Stomach (tissue), 19 donors: ENCODE measurements at places on chromosomes 7 and 10.

- H3K36me3 ChIP-seq: no peaks in the 10 kb centered on the region
- DNase-seq: no peak
- no peaks in the 10 kb centered on the region for H3K4me1 ChIP-seq
- H3K4me3 ChIP-seq: peak overlapping the region; percentile 89
These were observed 2.1 kb downstream of the GLCCI1 start for GRCh38 chr7:7970531-7971307.

- H3K27ac ChIP-seq: no peak overlapping the region
- H3K27me3 ChIP-seq: no peaks in the 10 kb centered on the region
- no peak for DNase-seq
- peaks cover 8% of the 10 kb centered on the region for H3K4me1 ChIP-seq
- no peak overlapping the region for H3K4me3 ChIP-seq
These were observed 194.4 kb downstream of the CCSER2 start for GRCh38 chr10:84522612-84523462.

- H3K27me3 ChIP-seq: no peaks in the 10 kb centered on the region
- DNase-seq: no peak
- no peaks in the 10 kb centered on the region for H3K4me1 ChIP-seq
These were observed 358.8 kb downstream of the LRRTM3 start for GRCh38 chr10:67284589-67284988.

- H3K36me3 ChIP-seq: no peaks in the 10 kb centered on the region
- H3K27me3 ChIP-seq: no peaks in the 10 kb centered on the region
- H3K4me3 ChIP-seq: no peak overlapping the region
- DNase-seq: no peak
- H3K4me1 ChIP-seq: no peaks in the 10 kb centered on the region
- no peak overlapping the region for H3K27ac ChIP-seq
These were observed 209.3 kb upstream of the TBX20 start for GRCh38 chr7:35463176-35463700.

DNA sequence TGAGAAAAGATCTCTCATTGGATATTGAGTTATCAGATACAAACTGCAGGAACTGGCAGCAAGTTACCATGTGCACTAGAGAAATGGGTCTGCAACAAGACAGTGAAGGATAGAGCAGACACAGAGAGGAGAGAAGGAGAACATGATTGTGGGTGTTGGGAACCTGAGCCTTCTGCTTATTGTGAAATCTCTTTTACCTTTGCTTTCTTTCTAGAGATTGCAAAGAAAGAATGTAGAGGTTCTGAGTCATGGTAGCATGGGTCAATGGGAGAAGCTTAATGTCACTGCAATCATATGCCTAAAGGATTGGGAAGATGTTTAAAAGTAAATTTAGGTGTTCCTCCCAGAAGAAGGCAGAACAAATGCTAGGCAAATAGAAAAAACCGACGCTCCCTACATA is 821.4 kb downstream of the CCSER2 start:
- no peak for DNase-seq
- H3K4me3 ChIP-seq: no peak overlapping the region
- no peaks in the 10 kb centered on the region for H3K4me1 ChIP-seq
- H3K36me3 ChIP-seq: no peaks in the 10 kb centered on the region

DNA sequence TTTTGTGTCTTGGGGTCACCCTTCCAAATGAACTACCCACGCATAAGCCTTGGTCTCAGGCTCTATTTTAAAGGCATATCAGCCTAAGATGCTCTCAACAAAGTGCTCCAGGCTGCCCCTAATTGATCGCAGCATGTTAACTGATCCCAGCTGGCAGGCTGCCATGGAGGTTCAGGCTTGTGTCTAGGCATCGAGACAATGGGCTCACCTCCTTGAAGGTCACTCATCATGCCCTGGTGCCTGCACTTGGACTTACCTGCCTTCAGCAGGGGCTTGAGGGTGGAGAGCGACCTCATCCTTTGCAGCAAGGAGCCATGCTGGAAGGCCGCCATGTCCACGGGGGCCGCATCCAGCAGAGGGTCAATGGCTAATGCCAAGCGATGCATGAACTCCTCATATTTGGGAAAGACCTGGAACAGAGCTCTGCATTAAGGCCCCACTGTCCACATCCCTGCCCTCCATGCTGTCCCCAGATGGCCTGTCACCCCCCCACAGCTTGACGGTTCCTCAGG is 17.8 kb downstream of the PYROXD2 start:
- DNase-seq: no peak
- H3K36me3 ChIP-seq: peaks cover 31% of the 10 kb centered on the region
- H3K4me1 ChIP-seq: no peaks in the 10 kb centered on the region
- H3K27me3 ChIP-seq: no peaks in the 10 kb centered on the region

DNA sequence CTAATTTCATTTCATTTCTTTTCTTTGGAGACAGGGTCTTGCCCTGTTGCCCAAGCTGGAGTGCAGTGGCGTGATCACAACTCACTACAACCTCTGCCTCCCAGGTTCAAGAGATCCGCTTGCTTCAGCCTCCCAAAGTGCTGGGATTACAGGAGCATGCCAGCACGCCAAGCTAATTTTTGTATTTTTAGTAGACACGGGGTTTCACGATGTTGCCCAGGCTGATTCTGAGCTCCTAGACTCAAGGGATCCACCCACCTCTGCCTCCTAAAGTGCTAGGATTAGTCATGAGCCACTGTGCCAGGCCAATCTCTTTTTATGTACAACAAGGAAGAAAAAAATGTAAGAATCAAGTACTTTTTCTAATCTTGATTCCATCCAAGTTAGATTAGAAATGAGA is 10.7 kb upstream of the KMT2E start:
- H3K36me3 ChIP-seq: no peaks in the 10 kb centered on the region
- H3K27me3 ChIP-seq: no peaks in the 10 kb centered on the region
- DNase-seq: peak; percentile 60
- H3K4me1 ChIP-seq: no peaks in the 10 kb centered on the region
- H3K4me3 ChIP-seq: peak overlapping the region; percentile 9

GRCh38 chr7:12709726-12710502 is 22.5 kb downstream of the ARL4A start:
- peak overlapping the region; percentile 6 for H3K27ac ChIP-seq
- H3K27me3 ChIP-seq: no peaks in the 10 kb centered on the region
- H3K4me1 ChIP-seq: peaks cover 4% of the 10 kb centered on the region
- no peak overlapping the region for H3K4me3 ChIP-seq
- H3K36me3 ChIP-seq: no peaks in the 10 kb centered on the region
- DNase-seq: no peak

- H3K4me1 ChIP-seq: no peaks in the 10 kb centered on the region
- no peak for DNase-seq
- H3K36me3 ChIP-seq: no peaks in the 10 kb centered on the region
- no peak overlapping the region for H3K4me3 ChIP-seq
These were observed 10.9 kb downstream of the OR9A2 start for GRCh38 chr7:143015926-143016490.

GRCh38 chr10:68595513-68595912 is 35.4 kb downstream of the TET1 start:
- DNase-seq: no peak
- no peak overlapping the region for H3K4me3 ChIP-seq
- H3K27ac ChIP-seq: no peak overlapping the region
- H3K4me1 ChIP-seq: peaks cover 10% of the 10 kb centered on the region
- no peaks in the 10 kb centered on the region for H3K27me3 ChIP-seq
- no peaks in the 10 kb centered on the region for H3K36me3 ChIP-seq

DNA sequence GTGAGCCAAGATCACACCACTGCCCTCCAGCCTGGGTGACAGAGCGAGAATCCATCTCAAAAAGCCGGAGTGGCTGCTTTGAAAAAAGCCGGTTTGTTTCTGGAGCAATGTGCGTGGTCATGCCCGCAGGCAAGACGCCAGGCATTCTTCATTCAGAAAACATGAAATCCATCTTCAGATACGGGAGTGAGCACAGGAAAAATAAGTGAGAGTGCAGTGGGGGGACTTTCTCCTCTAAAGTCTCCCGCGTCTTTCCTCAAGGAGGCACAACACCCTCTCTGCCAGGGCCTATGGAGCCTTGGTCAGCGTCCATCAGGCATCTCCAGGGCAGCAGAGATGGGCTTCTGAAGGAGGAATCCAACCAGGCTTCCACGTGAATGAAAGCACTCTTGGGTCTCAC is 62.3 kb upstream of the DGKI start:
- H3K4me1 ChIP-seq: no peaks in the 10 kb centered on the region
- no peak for DNase-seq
- no peaks in the 10 kb centered on the region for H3K27me3 ChIP-seq

GRCh38 chr10:9860045-9860444 is 1157.6 kb upstream of the CELF2 start:
- no peaks in the 10 kb centered on the region for H3K27me3 ChIP-seq
- no peak overlapping the region for H3K4me3 ChIP-seq
- H3K27ac ChIP-seq: no peak overlapping the region
- no peaks in the 10 kb centered on the region for H3K4me1 ChIP-seq

- no peaks in the 10 kb centered on the region for H3K4me1 ChIP-seq
- DNase-seq: no peak
- no peak overlapping the region for H3K27ac ChIP-seq
These were observed 41.1 kb upstream of the NFKB2 start for GRCh38 chr10:102354451-102354850.

DNA sequence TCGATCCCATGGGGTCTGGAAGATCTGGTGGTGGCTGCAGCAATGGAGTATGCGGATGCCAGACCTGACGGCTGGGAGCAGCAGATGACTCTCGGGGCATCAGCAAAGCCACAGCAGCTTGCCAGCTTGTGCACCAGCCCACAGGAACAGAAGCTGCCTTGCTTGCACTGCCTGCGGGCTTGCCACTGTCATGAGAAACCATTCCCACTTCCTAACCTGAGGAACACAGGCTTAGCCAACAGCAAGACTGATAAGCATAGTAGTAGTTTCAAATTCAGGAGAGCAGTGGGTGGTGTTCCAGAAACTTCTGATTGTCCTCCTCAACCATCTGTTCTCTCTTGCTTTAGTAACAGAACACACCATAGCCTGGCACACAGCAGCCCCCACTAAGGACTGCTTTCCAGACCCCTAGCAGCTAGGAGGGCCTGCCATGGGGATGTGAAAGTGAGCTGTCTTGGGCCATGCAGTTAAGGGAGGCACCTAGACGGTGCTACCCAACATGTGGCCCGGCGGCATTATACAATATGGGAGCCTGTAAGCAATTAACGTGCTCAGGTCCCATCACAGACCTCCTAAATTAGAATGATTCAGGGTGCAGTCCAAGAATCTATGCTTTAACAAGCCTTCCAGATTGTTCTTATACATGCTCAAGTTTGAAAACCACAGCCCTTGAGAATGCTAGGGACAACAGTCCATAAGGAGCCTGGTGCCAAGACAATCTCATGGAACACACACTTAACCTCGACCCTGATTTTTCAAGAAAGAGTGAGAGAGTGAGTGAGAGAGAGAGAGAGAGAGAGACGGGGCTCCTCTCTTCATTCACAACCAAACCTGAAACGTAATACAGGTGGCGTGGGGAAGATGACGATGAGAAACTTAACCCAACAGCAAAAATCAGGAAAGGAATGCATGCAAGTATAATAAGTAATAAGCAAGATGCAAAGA is 7.1 kb downstream of the ANXA11 start:
- H3K27ac ChIP-seq: peak overlapping the region; percentile 99
- no peaks in the 10 kb centered on the region for H3K36me3 ChIP-seq
- no peak for DNase-seq
- no peak overlapping the region for H3K4me3 ChIP-seq
- H3K4me1 ChIP-seq: peaks cover 94% of the 10 kb centered on the region
- H3K27me3 ChIP-seq: no peaks in the 10 kb centered on the region

GRCh38 chr10:55491712-55492111 is 690.7 kb upstream of the PCDH15 start:
- H3K27me3 ChIP-seq: no peaks in the 10 kb centered on the region
- H3K4me1 ChIP-seq: no peaks in the 10 kb centered on the region
- no peak overlapping the region for H3K27ac ChIP-seq
- no peaks in the 10 kb centered on the region for H3K36me3 ChIP-seq
- DNase-seq: no peak

- no peak overlapping the region for H3K4me3 ChIP-seq
- no peaks in the 10 kb centered on the region for H3K36me3 ChIP-seq
- H3K27ac ChIP-seq: no peak overlapping the region
These were observed 330.1 kb upstream of the LRGUK start for GRCh38 chr7:133796782-133797745.

DNA sequence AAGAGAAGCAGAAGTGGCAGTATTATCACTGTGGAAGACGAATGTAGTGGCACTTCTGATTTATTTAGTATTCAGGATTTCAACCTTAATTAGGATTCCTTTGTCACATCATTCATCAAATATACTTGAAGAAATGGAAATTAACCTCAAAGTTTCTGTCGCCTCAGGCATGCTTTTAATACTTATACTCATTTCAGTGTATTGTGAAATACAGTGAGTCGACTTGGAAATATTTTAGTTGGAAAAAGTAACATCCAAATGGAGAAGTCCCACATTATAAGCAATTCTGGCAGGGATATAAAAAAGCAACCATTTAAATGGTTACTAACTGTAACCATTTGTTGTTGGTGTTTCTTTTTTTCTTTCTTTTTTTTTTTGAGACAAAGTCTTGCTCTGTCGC is 648.8 kb downstream of the ARL4A start:
- H3K4me1 ChIP-seq: no peaks in the 10 kb centered on the region
- no peak overlapping the region for H3K4me3 ChIP-seq
- H3K36me3 ChIP-seq: no peaks in the 10 kb centered on the region
- no peak overlapping the region for H3K27ac ChIP-seq

DNA sequence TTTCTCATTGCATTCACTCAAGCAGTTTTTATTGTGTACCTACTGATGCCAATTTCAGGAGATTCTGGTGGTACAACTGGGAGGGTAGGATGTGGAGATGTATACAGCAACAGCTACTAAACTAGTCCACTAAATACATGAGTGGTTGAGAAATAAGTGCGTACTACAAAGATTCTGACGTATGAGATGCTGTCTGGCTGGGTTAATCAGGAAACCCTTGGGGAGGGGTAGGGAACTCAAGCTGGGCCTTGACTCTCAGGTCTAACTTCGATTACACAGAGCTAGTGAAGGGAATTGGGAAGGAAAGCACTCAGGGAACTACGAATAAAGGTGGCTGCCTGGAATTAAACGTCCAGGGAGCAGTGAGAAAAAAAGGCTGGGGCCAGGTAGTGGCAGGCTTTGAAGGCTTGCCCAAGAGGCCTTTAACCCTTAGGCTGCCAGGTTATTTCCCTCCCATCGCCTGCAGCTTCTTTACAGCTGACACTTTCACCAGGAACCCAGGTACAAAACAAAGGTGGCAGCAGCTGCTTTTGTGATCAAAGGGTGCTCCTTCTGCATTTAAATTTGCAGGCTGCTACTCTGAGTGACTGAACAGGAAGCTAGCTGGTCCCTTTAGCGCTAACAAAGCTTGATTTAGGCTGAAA is 3.2 kb downstream of the MMS19 start:
- peak overlapping the region; percentile 44 for H3K27ac ChIP-seq
- peaks cover 63% of the 10 kb centered on the region for H3K4me1 ChIP-seq
- no peaks in the 10 kb centered on the region for H3K36me3 ChIP-seq
- H3K4me3 ChIP-seq: no peak overlapping the region

DNA sequence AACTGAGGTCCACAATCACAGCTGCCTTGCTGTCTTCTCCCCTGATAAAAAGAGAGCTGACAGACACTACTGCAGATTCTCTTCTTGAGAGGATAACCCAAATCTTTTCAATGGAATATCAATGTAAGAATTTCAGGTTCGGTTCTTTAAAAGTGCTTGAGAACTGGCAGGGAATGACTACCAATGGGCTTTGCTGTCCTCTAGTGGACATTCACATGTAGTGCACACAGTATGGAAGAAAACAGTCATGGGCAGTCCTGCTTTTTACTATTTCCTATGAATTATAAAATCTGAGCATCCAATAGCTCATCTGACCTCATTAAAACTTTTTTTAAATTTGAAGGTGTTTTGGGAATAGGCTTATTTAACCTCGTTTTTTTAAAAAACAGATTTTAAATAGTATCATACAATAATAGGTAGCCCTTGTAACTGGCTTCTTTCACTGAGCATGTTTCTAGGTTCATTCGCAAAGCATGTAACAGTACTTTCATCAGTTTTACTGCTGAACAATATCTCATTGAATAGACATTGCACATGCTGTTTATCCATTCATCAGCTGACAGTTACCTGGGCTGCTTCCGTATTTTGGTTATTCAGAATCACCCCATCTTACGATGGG is 18.3 kb downstream of the FZD9 start:
- DNase-seq: no peak
- H3K4me1 ChIP-seq: peaks cover 17% of the 10 kb centered on the region
- H3K27me3 ChIP-seq: no peaks in the 10 kb centered on the region
